MM.1S (cell line): ENCODE measurements at places on chromosomes 11 and 22.

- DNase-seq, result no peak
- peaks cover 72% of the 10 kb centered on the region for H3K27me3 ChIP-seq
- H3K27ac ChIP-seq, result no peak overlapping the region
Measured at GRCh38 chr22:27146866-27147633, 489.7 kb downstream of the MIAT start.

- H3K36me3 ChIP-seq, result no peaks in the 10 kb centered on the region
- no peaks in the 10 kb centered on the region for H3K4me1 ChIP-seq
- no peaks in the 10 kb centered on the region for H3K27me3 ChIP-seq
- no peak overlapping the region for H3K4me3 ChIP-seq
Measured at GRCh38 chr11:11056749-11057471, 199.1 kb upstream of the ZBED5 start.

- H3K36me3 ChIP-seq, result no peaks in the 10 kb centered on the region
- no peaks in the 10 kb centered on the region for H3K27me3 ChIP-seq
- no peak overlapping the region for H3K27ac ChIP-seq
- no peaks in the 10 kb centered on the region for H3K4me1 ChIP-seq
- no peak for DNase-seq
- H3K4me3 ChIP-seq, result no peak overlapping the region
Measured at GRCh38 chr11:22433094-22433455, 94.9 kb downstream of the SLC17A6 start.

GRCh38 chr11:30545507-30545906 lies 40.6 kb downstream of the MPPED2 start:
- H3K27ac ChIP-seq, result no peak overlapping the region
- H3K4me3 ChIP-seq, result no peak overlapping the region
- no peaks in the 10 kb centered on the region for H3K27me3 ChIP-seq
- no peaks in the 10 kb centered on the region for H3K4me1 ChIP-seq
- DNase-seq, result no peak

DNA sequence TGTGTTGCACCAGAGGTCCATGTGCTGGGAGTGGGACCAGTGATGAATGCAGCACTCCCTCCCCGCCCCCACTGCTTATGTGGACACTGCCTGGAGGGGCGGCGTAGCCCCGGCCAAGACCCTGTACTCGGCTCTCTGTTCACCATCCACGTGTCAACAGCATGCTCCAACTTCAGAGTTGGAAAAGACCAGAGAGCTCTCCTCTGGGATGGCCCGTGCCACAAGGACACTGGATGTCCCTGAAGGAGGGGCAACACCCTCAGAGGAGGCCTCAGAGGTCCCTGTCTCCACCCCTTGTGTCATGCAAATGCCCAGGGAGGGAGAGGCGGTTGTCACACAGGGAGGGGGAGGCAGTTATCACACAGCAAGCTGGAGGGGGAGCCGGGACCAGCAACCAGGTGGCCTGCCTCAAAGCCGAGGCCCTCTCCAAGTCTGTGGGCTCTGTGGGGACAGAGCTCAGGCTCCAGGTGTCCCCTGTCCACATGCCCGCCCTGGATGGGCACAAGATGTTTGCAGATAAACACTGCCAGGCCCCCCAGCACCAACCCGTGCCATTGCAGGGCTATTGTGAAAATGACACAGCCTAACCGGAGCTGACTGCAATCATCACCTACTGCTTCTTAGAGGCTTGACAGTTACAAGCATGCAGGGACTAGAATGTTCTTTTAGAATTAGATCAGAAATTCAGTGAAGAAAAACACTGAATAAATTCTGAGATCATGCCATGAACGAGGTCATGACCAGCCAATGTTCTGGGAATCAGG lies 121.1 kb downstream of the PHF21B start:
- H3K4me3 ChIP-seq, result no peak overlapping the region
- H3K4me1 ChIP-seq, result no peaks in the 10 kb centered on the region
- peaks cover 72% of the 10 kb centered on the region for H3K27me3 ChIP-seq
- no peak overlapping the region for H3K27ac ChIP-seq

DNA sequence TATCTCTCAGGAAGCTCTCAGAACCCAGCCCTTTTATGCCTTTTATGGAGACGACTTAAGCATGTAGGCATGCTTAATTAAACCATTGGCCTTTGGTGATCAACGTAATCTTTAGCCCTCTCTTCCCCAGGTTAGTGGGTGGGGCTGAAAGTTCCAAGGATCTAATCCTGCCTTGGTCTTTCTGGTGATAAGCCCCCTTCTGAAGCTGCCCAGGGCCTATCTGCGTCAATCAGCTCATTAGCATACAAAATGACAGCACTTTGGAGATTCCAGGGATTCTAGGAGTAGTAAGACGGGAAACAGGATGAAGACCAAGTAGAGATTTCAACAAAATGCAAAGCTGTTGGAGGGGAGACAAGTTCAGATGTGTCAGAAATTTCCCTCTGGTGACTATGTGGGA lies 3.1 kb downstream of the FAM118A start:
- no peaks in the 10 kb centered on the region for H3K36me3 ChIP-seq
- DNase-seq, result no peak
- H3K4me1 ChIP-seq, result peaks cover 14% of the 10 kb centered on the region
- no peaks in the 10 kb centered on the region for H3K27me3 ChIP-seq
- H3K27ac ChIP-seq, result no peak overlapping the region
- no peak overlapping the region for H3K4me3 ChIP-seq

GRCh38 chr11:13734530-13734929 lies 66.1 kb downstream of the FAR1 start:
- no peaks in the 10 kb centered on the region for H3K27me3 ChIP-seq
- no peak overlapping the region for H3K27ac ChIP-seq
- DNase-seq, result no peak
- H3K4me3 ChIP-seq, result no peak overlapping the region
- H3K4me1 ChIP-seq, result no peaks in the 10 kb centered on the region

GRCh38 chr11:102879801-102880200 lies 5.0 kb upstream of the MMP12 start:
- H3K4me3 ChIP-seq, result no peak overlapping the region
- H3K27ac ChIP-seq, result no peak overlapping the region
- H3K4me1 ChIP-seq, result no peaks in the 10 kb centered on the region
- no peaks in the 10 kb centered on the region for H3K27me3 ChIP-seq
- no peak for DNase-seq
- H3K36me3 ChIP-seq, result no peaks in the 10 kb centered on the region

DNA sequence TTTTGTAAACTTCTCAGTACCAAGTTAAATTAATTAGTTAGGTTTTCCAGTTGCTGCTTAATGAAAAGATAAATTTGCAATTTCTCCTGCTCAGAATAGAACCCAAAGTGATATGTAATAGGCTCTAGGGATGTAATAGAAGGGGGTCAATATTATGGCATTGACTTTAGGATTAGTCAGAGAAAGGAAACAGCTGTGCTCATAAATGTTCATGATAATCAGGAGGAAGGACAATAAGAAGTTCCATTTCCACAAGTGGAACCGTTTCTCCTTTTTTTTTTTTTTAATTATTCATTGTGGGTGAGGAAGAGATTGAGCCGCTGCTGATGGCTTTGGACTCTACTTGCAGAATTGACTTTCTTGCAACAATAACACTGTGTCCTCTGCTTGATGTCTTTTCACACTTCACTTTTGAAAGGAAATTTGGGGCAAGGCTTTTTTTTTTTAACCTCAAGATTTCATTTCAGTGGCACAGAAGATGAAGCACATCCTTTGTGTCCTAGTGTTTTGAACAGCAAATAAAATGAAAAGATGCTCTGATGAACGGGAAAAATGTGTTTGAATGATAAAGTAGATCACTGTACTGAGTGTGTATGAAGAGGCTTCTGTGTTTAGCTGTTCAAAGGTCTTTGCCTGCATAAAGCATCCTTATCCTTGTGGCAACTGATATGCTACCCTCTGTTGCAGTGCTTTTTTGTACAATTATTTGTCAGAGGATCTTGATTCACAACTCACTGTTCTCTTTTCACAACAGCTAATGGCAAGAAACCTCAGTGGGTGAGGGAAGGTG lies 62.4 kb downstream of the GAS2 start:
- 0 out of 2 replicates have a peak, but pooled peaks cover 5% of the 10 kb centered on the region for H3K36me3 ChIP-seq
- no peak for DNase-seq
- H3K4me1 ChIP-seq, result no peaks in the 10 kb centered on the region

- H3K36me3 ChIP-seq, result no peaks in the 10 kb centered on the region
- no peak for DNase-seq
- H3K27ac ChIP-seq, result no peak overlapping the region
- no peak overlapping the region for H3K4me3 ChIP-seq
- H3K27me3 ChIP-seq, result no peaks in the 10 kb centered on the region
Measured at GRCh38 chr11:32817181-32817851, 12.4 kb upstream of the PRRG4 start.

- H3K4me3 ChIP-seq, result no peak overlapping the region
- H3K27ac ChIP-seq, result no peak overlapping the region
- H3K4me1 ChIP-seq, result no peaks in the 10 kb centered on the region
Measured at GRCh38 chr22:25627271-25627852, 62.9 kb downstream of the GRK3 start.

GRCh38 chr11:15726221-15726746 lies 611.6 kb downstream of the INSC start:
- DNase-seq, result no peak
- H3K4me1 ChIP-seq, result no peaks in the 10 kb centered on the region
- no peak overlapping the region for H3K27ac ChIP-seq
- no peaks in the 10 kb centered on the region for H3K27me3 ChIP-seq
- no peak overlapping the region for H3K4me3 ChIP-seq
- H3K36me3 ChIP-seq, result no peaks in the 10 kb centered on the region

DNA sequence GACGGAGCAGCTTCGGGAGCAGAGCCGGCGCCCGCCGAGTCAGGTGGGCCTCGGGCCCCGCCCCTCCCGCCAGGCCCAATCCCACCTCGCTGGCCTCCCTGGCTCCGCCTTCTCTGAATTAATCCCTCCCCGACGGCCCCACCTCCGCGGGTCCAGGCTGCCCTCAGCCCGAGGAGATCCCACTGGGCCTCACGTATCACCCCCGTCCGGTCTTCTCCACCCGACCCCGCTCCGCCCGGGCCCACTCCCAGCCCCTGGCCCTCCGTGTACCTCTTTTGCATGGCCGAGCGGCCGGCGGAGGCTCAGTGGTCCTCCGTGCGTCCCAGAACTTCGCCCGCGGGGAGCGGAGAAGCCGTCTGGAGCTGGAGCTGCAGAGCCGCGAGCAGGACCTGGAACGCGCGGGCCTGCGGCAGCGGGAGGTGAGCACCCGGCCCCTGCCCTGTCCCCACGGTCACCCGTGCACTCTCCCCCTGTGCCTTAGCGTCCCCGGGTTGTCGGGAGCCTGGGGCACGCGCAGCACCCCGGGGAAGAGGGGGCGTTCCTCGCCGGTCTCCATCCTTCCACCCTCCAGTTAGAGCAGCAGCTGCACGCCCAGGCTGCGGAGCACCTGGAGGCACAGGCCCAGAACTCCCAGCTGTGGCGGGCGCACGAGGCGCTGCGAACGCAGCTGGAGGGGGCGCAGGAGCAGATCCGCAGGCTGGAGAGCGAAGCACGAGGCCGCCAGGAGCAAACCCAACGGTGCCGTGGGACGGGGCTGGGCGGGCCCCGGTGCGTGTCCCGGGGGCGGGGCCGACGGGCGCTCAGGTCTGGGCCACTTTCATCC lies 2.2 kb upstream of the CD151 start:
- peak overlapping the region; percentile 47 for H3K4me3 ChIP-seq
- peak; percentile 48 for DNase-seq
- H3K27ac ChIP-seq, result no peak overlapping the region
- no peaks in the 10 kb centered on the region for H3K36me3 ChIP-seq
- peaks cover 25% of the 10 kb centered on the region for H3K4me1 ChIP-seq
- H3K27me3 ChIP-seq, result peaks cover 15% of the 10 kb centered on the region

- H3K4me1 ChIP-seq, result no peaks in the 10 kb centered on the region
- no peaks in the 10 kb centered on the region for H3K36me3 ChIP-seq
- H3K27ac ChIP-seq, result no peak overlapping the region
Measured at GRCh38 chr11:77069969-77070582, 3.3 kb downstream of the CAPN5 start.

GRCh38 chr11:122112470-122113365 lies 3.3 kb downstream of the BLID start:
- no peak for DNase-seq
- H3K4me3 ChIP-seq, result no peak overlapping the region
- no peaks in the 10 kb centered on the region for H3K4me1 ChIP-seq
- H3K27me3 ChIP-seq, result no peaks in the 10 kb centered on the region

DNA sequence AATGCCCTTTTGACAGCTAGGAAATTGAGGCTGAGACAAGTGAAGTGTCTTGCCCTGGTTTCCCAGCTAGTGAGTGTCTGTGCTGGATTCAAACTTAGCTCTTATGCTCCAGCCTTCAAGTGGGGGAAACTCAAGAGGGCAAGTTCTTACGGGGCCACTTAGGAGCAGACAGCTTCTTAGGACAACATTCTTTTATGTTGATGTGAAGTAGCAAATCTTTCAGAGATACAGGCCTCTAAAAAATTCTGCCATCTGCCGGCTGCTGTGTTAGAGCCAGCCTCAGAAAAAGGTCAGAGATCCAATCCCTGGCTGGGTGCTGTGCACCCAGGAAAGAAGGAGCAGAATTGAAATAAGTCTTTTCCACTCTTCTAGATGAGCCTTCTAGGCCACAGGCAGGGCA lies 26.6 kb downstream of the TIMP3 start:
- no peak overlapping the region for H3K27ac ChIP-seq
- no peaks in the 10 kb centered on the region for H3K27me3 ChIP-seq
- H3K4me3 ChIP-seq, result no peak overlapping the region
- no peaks in the 10 kb centered on the region for H3K4me1 ChIP-seq
- no peaks in the 10 kb centered on the region for H3K36me3 ChIP-seq
- no peak for DNase-seq

DNA sequence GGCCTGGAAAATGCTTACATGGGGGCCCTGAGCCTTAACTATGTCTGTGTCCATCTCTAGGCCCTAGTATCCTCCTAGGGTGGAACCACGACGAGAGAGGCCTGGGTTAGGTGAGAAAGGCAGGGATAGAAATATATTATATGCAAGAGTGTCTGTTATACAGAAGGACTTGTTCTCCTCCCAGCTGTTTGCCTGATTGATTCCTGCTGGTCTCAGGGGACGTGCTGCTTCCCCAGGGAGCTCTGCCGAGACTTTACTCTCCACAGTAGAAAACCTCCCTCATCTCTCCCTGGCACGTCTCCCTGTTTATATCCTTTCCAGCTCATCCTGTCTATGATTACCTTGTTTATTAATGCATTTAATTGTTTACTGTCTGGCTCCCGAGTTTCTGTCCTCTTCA lies 132.6 kb downstream of the MIAT start:
- no peaks in the 10 kb centered on the region for H3K27me3 ChIP-seq
- no peak overlapping the region for H3K27ac ChIP-seq
- H3K4me1 ChIP-seq, result peaks cover 22% of the 10 kb centered on the region

DNA sequence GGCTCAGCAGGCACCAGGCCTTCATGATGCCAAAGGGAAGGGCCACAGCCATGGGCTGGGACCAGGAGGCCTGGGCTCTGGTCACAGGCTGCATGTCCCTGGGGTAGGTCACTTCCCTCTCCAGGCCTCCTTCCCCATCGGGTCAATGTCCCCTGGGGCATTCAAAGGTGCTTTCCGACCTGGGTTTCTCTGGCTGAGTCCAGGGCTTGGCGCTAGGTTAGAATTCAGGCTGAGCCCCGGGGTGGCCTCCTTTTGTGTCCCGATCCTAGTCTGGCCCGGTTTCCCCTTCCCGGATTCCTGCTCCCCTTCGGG lies 12.2 kb downstream of the MAFF start:
- H3K4me1 ChIP-seq, result peaks cover 27% of the 10 kb centered on the region
- H3K27ac ChIP-seq, result peak overlapping the region; percentile 42; the same call in 1 of the 2 replicates
- H3K27me3 ChIP-seq, result no peaks in the 10 kb centered on the region
- no peak for DNase-seq
